ENCODE measurements at places on chromosomes 7 and 10. TPM values are rescaled to one million over a fixed set of nuclear protein-coding genes. Genes with fewer than 3 reads are reported as not detected.

The LRRC18 gene
- total RNA-seq: not detected

The DPYSL4 gene
- total RNA-seq: 18.9 TPM

The PTEN gene
- total RNA-seq: 48.7 TPM

The NEUROG3 gene
- total RNA-seq: not detected

The ECHDC3 gene
- total RNA-seq: 9.4 TPM

The CYP2E1 gene
- 0.25 TPM for total RNA-seq

The GPRIN2 gene
- total RNA-seq: 40.5 TPM

The SEMA3C gene
- 86.4 TPM for total RNA-seq

The CALHM3 gene
- total RNA-seq: 0.47 TPM

The HNRNPF gene
- total RNA-seq: 335 TPM

The SPDYE11 gene
- total RNA-seq: not detected

The PCLO gene
- 0.82 TPM for total RNA-seq

The EPO gene
- not detected for total RNA-seq

The MINDY4 gene
- 2.8 TPM for total RNA-seq

The GNG11 gene
- 37.4 TPM for total RNA-seq

The GIMAP6 gene
- total RNA-seq: not detected

The OPN1SW gene
- not detected for total RNA-seq

The SPDYE1 gene
- total RNA-seq: not detected

The SUN3 gene
- total RNA-seq: not detected

The GFRA1 gene
- total RNA-seq: 10.9 TPM

The PIK3AP1 gene
- 0.64 TPM for total RNA-seq

The AKR1C1 gene
- 547 TPM for total RNA-seq

The TMEM139 gene
- total RNA-seq: 1.6 TPM

The LRMDA gene
- total RNA-seq: 3.1 TPM

The CD36 gene
- 0.28 TPM for total RNA-seq

The PAX4 gene
- not detected for total RNA-seq

The KIAA1217 gene
- total RNA-seq: 2.5 TPM

The MRLN gene
- total RNA-seq: not detected

The VAX1 gene
- 0.97 TPM for total RNA-seq

The WDFY4 gene
- not detected for total RNA-seq

The LFNG gene
- total RNA-seq: 9.1 TPM

The COL17A1 gene
- total RNA-seq: 2.8 TPM

The TUBGCP2 gene
- total RNA-seq: 39.5 TPM

The ZNF488 gene
- total RNA-seq: 14.5 TPM

The FEZF1 gene
- not detected for total RNA-seq

The SCART1 gene
- total RNA-seq: 0.14 TPM

The ARHGEF5 gene
- total RNA-seq: 2.5 TPM

The TMEM196 gene
- total RNA-seq: not detected

The BRAT1 gene
- 19.4 TPM for total RNA-seq

The COBL gene
- total RNA-seq: 4.1 TPM

The APBB1IP gene
- 6.2 TPM for total RNA-seq

The ZNF394 gene
- 18.8 TPM for total RNA-seq

The PLXDC2 gene
- total RNA-seq: 0.02 TPM

The TACC2 gene
- total RNA-seq: 79.2 TPM

The MBLAC1 gene
- 3.5 TPM for total RNA-seq

The VWC2 gene
- not detected for total RNA-seq

The EFCAB10 gene
- total RNA-seq: 2.2 TPM

The CYP3A4 gene
- not detected for total RNA-seq

The MSMB gene
- not detected for total RNA-seq

The GJD4 gene
- total RNA-seq: 0.08 TPM

The WNT8B gene
- total RNA-seq: not detected

All from A549 treated with Mapracorat at 1 μM for 4 hours (cell line).